ENCODE measurements at places on chromosomes 13 and 19. TPM values are rescaled to one million over a fixed set of nuclear protein-coding genes. Genes with fewer than 3 reads are reported as not detected.

Gene CERS1
- 2.8 TPM for polyA plus RNA-seq

DNA sequence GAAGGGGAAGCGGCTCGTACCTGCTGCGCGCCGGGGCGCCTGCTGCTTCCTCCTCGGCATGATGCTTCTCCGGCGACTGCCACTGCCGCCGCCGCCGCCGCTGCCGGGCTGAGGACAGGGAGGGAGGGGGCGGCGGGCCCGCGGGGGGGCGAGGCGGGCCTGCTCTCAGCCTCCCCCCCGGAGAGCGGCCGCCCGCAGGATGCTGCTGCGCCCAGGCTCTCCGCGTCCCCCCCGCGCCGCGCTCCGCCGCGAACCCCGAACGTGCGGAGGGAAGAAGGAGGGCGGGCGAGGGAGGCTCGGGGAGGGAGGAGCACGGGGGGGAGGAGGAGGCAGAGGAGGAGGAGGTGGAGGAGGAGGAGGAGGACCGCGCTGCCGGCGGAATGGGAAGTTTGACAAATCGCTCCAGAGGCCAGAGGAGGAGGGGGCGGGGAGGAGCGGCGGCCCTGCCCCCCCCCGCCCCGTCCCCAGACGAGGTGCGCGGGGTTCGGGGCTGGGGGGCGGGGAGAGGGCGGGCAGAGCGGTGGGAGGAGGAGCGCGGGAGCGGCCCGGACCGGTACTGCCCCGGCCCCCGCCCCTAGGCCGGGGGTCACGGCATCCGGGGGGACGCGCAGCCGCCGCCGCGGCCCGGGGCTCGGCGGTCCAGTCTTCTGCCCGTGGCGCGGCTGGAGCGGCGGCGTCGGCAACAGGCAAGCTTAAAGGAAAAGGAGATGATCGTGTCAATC lies at the start of gene TSHZ3:
Gene TSHZ3 (minus strand): TSS at position 277 of the 722 bp plus-strand sequence. CDS start 217 bp downstream, at position 60.
- DNase-seq, result peak; percentile 89

- DNase-seq, result peak; percentile 91
Measured at GRCh38 chr19:44051650-44052402, at the start of gene ZNF223. ZNF223 (plus strand) TSS chr19:44052036; CDS start chr19:44055177, 3,141 bp downstream.

Gene ZNF560
- 0.34 TPM for polyA plus RNA-seq

- no peak for DNase-seq
Measured at GRCh38 chr13:50631041-50631440, 212.5 kb downstream of the DLEU7 start.

Gene SULT2B1
- polyA plus RNA-seq, result 3.8 TPM

DNA sequence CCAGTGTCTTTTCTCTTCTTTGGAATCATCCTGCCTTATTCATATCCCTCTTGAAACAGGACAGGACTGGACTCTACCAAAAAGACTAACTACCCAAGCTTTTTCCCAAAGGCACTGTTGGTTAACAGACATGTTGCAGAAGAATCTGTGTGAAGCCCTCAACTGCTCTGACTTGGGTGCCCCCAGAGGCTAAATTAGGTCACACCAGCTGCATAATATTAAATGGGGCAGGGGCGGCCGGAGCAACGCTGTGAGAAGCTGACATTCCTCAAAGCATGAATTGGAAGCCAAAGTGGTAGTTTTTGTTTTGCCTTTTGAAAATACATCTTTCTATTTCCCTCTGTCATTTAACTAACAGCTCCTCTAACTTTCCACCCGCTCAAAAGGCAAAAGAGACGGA lies 185.9 kb downstream of the LHFPL6 start:
- DNase-seq, result no peak

Gene VSIG10L
- 3.2 TPM for polyA plus RNA-seq

Gene ICAM5
- polyA plus RNA-seq, result 4.3 TPM

DNA sequence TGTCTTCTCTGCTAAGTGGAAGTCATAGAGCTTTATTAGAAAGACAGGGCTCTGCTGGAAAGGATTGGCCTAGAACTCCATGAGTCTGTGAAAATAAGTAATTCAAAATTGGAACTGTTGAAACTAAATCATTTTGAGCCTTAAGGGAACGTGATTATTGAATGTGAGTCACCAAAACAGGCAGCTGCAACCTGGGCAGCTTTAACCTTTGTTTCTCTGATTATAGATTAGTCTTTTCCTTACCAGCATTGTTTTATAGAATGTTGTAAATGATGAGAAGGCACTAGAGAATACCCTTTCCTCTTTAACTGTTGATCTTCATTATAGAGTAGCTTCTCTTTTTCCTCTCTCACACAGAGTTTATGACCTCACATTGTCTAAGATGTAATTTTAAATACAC lies 638.8 kb upstream of the SLITRK6 start:
- no peak for DNase-seq

Gene KCNK6
- polyA plus RNA-seq, result 5.8 TPM

DNA sequence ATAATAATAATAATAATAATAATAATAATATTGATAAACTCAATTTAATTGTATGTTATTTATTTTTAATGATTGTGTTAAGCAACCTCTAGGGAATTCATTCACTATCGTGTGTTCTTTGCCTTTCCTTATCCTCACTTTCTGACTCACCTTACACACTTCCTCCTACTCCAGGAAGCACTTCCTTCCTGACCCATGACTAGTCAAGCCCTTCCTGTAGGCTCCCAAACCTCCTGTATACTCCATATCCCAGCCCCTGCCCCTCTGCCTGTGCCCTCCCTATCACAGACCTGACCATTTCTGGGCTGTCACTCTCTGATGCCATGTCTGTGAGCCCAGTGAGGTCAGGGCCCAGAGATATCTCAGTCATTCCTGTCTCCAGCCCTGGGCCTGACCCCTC lies 7.6 kb downstream of the LGALS4 start:
- no peak for DNase-seq

GRCh38 chr13:21326155-21327031 lies 132.7 kb downstream of the ZDHHC20 start:
- peak; percentile 24 for DNase-seq

GRCh38 chr13:78323848-78324247 lies 279.5 kb downstream of the POU4F1 start:
- no peak for DNase-seq

DNA sequence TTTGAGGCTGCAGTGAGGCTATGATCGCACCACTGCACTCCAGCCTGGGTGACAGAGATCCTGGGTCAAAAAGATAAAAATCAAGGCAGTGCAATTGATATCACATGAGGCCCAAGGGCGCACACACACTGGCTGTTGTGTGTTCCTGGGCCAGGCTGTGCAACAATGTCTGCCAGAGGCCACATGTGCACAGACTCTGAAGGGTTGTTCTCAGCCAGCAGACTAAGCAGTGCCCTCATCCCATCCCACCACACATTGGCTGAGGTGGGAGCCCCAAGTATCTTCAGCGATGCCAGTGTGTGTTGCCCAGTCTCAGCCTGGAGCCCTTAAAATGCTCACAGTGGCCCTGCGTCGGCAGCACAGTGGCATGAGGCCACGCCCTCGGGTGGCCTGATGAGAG lies 12.6 kb downstream of the PEX11G start:
- no peak for DNase-seq

Gene PRTN3
- polyA plus RNA-seq, result 1.4 TPM

GRCh38 chr13:112940236-112940635 lies 28.8 kb upstream of the MCF2L start:
- no peak for DNase-seq

DNA sequence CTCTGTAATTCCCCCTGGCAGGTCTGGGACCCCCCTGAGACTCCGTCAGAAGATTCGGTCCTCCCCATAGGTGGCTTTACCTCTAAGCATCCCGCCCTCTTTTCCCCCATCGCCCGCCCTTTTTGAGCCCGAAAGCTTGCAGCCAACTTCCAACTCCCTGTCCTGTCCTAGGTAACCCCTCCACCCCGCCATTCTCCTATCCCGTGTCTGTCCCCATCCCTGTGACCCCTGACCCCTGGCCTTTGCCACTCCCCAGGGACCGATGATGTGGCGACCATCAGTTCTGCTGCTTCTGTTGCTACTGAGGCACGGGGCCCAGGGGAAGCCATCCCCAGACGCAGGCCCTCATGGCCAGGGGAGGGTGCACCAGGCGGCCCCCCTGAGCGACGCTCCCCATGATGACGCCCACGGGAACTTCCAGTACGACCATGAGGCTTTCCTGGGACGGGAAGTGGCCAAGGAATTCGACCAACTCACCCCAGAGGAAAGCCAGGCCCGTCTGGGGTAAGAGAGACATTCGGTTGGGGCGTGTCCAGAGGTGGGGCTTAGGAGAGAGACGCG lies 488 bp downstream of the RCN3 start:
- DNase-seq, result no peak

Gene KXD1
- polyA plus RNA-seq, result 75.6 TPM

Gene SBSN
- not detected for polyA plus RNA-seq

DNA sequence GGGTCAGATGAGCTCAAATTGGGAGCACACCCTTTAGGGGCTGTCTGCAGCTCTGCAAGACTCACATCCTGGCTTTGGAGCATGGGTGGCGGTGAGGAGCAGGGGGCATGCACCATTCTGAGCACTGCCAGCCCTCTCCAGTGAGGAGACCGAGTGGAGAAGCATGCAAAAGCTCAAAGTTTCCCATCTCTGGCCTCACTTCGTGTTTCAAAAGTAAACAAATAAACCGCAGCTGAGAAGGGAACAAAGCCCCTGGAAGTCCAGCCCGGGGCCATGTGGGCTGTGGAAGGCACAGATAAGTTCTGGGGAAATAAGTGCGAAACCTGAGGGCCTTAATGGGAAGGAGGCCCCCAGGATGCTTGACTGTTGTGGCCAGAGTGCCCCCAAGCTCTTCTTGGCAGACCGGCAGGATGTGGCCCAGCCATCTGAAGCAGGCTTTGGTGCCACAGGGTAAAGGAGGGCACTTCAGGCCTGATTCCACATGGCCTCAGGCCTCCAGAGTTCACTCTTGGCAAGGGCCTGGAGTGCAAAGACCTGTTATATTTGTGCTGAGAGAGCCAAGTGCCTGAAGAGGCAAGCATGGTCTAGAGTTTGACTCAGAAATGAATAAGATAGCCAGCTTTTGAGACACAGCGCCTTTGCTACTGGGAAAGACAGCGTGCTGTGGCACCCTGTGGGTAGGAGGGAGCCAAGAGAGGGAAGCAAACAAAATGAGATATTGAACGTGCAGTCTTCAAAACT lies 1.2 kb downstream of the MEDAG start:
- DNase-seq, result no peak

Gene CGB8
- polyA plus RNA-seq, result 0.31 TPM

- no peak for DNase-seq
Measured at GRCh38 chr19:3268326-3268725, 43.9 kb downstream of the CELF5 start.

Gene PSG2
- polyA plus RNA-seq, result not detected

DNA sequence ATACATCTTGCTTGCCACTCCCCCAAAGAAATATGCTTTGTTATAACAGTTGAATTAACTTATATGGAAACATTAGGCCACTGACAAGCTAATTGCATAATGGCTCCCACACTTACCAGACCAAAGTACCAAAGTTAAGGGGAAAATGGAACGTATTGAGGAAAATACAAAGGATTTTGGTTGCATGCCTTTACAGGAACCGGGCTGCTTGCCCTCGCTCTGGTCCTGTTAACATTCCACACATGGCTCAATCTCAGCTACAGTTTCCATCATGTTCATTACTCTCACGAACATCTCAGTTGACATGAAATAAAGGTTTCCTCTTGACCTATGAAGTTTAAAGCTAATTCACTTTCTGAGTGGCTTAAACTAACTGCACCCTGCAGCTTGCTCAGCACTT lies 220.7 kb upstream of the RXFP2 start:
- DNase-seq, result no peak

GRCh38 chr13:34913040-34913439 lies 29.0 kb upstream of the NBEA start:
- no peak for DNase-seq

- no peak for DNase-seq
Measured at GRCh38 chr13:77492982-77493381, 42.5 kb upstream of the SCEL start.

GRCh38 chr13:105984236-105984635 lies 551.2 kb downstream of the EFNB2 start:
- DNase-seq, result no peak

GRCh38 chr13:28637714-28638355 lies 21.1 kb upstream of the POMP start:
- peak; percentile 11 for DNase-seq

DNA sequence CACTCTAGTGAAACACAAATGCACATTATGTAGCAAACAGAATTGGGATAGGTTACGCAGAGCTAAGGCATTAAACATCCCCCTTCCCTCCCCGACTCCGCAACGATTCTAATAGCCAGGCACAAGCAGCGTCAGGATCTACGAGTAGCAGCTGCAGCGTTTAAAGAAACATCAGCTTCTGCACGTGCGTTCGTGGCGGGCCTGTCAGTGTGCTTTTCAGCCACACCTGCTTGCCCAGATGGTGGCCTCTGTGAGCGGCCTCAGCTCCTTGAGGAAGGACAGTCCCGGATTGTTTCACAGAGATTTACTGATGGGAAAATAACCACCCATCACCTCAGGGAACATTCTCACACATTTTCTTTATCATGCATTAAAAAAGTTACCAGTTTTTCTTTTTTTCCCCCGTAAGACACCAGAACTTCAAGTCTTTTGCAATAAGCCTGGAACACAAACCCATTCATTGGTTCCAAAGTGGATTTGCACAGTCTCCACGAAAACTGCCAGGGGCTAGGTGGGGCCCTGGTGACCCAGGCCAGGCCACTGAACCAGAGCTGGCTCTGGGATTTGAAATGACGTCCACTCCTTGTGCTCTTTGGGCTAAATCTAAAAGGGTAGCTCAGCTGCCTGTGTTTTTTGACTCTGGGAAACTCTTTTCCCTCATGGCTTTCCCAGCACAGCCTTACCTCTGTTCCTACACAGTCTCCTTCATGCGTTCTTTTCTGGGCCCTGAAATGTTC lies 325.5 kb downstream of the KCNRG start:
- no peak for DNase-seq

GRCh38 chr13:66657165-66657881 lies 572.8 kb downstream of the PCDH9 start:
- DNase-seq, result peak; percentile 15

DNA sequence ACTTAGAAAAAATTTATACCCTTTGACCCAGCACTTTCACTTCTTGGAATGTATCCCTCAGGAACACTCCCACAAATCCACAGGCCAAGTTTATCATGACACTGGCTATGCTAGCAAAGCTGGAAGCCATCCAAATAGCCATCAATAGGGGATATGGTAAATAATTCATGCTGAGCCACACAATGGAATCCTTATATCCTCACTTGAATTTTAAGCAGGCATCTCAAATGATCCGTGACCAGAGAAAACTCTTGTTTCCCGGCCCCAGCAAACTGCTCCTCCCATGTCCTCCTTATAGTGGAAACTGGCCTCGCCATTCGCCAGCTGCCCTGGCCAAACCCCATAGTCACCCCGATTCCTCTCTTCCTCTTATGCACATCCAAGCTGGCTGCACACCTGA lies 37.6 kb downstream of the GRIK5 start:
- DNase-seq, result no peak

Gene AP2S1
- polyA plus RNA-seq, result 132 TPM

- no peak for DNase-seq
Measured at GRCh38 chr13:100382785-100383184, 205.8 kb downstream of the GGACT start.

GRCh38 chr19:1113986-1114483 lies 10.2 kb downstream of the GPX4 start:
- no peak for DNase-seq

GRCh38 chr19:15935167-15935702 lies 906 bp upstream of the CYP4F11 start:
- no peak for DNase-seq
